ENCODE measurements at places on chromosomes 6 and 20. TPM values are rescaled to one million over a fixed set of nuclear protein-coding genes. Genes with fewer than 3 reads are reported as not detected.

DNA sequence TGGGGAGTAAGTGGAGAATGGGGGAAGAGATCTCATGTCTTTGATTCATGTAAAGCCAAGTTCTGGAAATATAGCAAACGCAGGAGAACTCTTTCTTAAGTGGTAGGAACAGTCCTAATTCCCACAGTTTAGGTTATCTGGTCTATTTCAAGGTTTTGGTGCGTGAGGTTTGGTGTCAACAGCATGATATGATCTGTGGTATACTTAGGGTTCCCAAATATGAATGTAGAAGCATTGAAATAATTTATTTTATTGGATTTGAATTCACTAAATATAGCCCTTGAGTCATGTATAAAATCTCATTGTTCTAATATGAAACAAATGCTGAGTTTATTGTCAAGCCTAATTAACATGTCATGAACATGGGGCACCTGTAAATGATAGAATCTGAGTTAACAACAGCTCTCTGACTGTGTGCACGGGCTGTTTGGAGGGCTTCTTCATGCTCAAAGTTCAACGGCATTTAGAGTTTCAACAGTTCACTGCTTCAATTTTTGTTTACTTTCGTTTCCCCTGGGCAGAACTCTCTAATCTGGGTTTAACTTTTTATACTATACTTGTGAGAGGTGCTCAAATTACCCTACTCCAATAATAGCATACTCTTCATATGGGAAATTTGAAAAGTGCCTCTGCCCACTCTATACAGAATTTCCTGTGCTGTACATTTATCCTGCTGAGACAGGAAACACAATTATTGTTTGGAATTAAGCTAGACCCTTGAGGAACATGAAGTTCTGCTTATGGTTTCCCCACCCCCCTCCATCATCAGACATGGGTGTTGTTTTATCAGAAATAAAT is 236.3 kb upstream of the ZNF217 start:
- no peaks in the 10 kb centered on the region for H3K27me3 ChIP-seq
- H3K27ac ChIP-seq = no peak overlapping the region
- no peaks in the 10 kb centered on the region for H3K36me3 ChIP-seq
- no peak overlapping the region for H3K4me3 ChIP-seq
- peaks cover 24% of the 10 kb centered on the region for H3K4me1 ChIP-seq
- no peak for DNase-seq

DNA sequence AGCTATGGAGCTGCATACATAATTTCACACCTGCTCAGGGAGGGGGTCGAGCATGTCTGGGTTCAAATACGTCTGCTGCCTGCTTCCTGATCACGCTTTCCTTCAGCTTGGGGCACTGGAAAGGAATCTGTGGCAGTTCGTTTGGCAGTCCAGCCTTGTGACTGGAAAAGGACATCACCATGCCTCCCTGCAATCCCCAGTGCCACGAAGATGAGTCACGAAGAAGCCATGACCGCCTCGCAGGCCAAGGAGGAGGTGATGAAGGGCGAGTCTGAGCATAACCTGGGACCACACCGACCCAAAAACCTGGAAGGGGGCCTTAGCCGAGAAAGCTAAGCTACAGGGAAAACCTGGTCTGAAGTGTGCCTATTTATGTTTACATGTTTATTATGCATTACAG is 13.1 kb downstream of the JAG1 start:
- peaks cover 11% of the 10 kb centered on the region for H3K36me3 ChIP-seq
- no peaks in the 10 kb centered on the region for H3K27me3 ChIP-seq
- H3K4me1 ChIP-seq = peaks cover 56% of the 10 kb centered on the region
- DNase-seq = no peak

The GMPR gene
- total RNA-seq = not detected

DNA sequence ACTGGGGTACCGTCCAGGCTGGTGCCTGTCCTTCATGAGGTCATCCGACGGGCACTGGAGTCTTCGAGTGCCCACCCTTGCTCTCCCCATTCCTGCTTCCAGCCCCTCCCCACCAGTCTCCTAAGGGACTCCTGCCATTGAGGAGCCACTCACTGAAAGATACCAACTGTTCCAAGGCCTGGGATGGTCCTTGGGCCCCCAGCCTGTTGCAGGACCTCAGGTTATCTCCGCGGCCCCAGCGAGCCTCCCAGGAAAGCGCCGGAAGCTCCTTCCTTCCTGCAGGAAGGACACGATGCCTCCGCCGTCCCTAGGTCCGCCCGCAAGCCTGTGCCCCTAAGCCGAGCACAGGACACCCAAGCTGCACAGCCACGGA is 1.2 kb downstream of the NKAIN4 start:
- no peaks in the 10 kb centered on the region for H3K36me3 ChIP-seq
- DNase-seq = no peak
- peaks cover 26% of the 10 kb centered on the region for H3K27me3 ChIP-seq
- no peak overlapping the region for H3K27ac ChIP-seq
- H3K4me1 ChIP-seq = peaks cover 32% of the 10 kb centered on the region
- peak overlapping the region; percentile 76 for H3K4me3 ChIP-seq

The AIF1 gene
- not detected for total RNA-seq

DNA sequence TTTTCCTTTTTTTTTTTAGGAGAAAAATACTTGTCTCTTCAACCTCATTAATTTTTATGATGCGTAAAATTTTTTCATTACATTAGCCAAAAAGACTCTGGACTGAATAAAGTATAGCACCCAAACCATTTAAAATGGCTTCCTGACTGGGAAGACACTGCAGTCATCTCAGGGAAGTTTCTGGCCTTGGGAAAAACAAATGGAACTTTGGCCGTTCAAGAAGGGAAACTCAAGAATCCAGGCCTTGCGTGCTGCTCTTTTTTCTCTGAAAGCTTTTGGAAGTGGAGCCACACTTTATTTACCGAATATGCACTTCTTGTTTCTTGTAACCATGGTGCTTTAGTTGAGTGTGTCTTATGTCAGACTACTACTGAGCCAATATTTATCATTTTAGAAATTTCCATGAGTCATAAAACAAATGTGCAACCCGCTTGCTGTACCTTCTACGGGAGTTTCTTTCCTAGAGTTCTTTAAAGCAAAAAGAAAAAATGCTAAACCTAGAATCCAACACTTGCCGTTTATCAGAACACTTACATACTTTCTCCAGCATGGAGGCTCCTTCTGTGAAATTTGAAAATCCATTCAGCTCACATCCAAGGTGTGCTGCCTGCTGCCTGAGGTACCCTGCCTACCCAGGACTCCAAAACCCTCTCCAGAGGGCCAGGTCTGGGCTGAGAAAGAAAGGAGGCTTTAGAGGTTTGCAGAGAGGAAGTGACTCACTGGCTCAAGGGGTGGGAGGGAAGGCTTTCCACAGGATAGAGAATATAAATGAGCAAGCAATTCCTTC is 11.5 kb upstream of the DSTN start:
- no peaks in the 10 kb centered on the region for H3K27me3 ChIP-seq
- no peaks in the 10 kb centered on the region for H3K36me3 ChIP-seq
- no peak overlapping the region for H3K4me3 ChIP-seq
- H3K4me1 ChIP-seq = peaks cover 5% of the 10 kb centered on the region

GRCh38 chr6:120903836-120904235 is 430.4 kb downstream of the TBC1D32 start:
- no peaks in the 10 kb centered on the region for H3K27me3 ChIP-seq
- H3K4me3 ChIP-seq = no peak overlapping the region
- H3K4me1 ChIP-seq = peaks cover 7% of the 10 kb centered on the region
- H3K36me3 ChIP-seq = no peaks in the 10 kb centered on the region

DNA sequence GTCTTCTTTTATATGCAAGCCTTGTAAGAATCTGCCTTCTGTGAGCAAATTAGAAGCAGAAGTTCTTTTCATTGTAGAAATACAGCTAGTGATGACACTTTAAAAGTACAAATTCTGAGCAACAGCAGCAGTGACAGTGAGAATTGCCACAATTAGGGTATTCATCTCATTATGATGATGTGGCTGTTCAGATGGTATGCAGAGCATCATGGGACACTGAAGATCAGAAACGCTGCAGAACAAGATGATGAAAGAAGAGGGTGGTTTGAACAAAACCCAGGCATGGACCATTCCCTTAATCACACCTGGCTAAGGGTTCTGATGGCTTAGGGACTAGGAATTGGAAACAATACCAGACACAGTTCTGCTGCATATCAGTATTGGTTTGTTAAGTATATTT is 312.7 kb upstream of the TBX18 start:
- H3K4me1 ChIP-seq = peaks cover 12% of the 10 kb centered on the region
- no peaks in the 10 kb centered on the region for H3K27me3 ChIP-seq
- no peak overlapping the region for H3K27ac ChIP-seq

The MYH7B gene
- total RNA-seq = 0.03 TPM

DNA sequence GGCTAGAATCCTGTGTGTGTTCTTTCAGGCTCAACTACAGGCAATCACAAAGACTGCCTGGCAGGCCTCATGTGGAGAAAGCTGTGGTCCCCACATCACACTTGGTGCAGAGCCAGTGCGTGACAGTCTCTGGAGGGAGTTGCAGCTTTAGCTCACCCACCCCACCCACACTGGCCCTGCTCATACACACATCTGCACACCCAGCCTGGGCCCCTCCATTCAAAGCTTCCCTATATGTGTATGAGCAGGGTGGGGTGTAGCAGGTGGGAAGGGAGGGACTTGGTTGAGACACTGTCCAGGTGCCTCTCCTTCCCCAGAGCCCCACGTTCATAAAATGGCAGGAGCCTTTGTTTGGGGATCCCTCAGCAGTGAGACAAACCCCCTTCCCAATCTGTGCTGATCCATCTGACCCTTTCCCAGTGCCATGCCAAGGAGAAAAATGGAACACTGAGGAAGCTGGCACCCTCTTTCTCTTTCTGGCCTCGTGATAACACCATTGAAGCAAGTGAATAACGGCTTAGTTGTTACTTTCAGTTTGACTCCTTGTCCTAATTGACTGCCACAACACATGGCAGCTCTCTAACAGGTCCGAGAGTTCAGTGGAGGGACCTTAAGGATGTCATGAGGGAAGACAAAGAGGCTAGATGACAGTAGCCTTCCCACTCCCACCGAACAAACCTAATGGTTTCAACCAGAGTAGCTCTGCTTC is 53.8 kb upstream of the NRSN1 start:
- H3K4me1 ChIP-seq = no peaks in the 10 kb centered on the region
- H3K27ac ChIP-seq = no peak overlapping the region
- DNase-seq = no peak
- H3K4me3 ChIP-seq = no peak overlapping the region

- H3K4me3 ChIP-seq = peak within 1 kb of the TSS; percentile 73
- H3K27me3 ChIP-seq = peaks cover 35% of the 10 kb centered on the region
- DNase-seq = peak; percentile 94
- H3K4me1 ChIP-seq = peaks cover 25% of the 10 kb centered on the region
- H3K27ac ChIP-seq = no peak within 1 kb of the TSS
Measured at GRCh38 chr6:81752084-81752920, at the start of gene TENT5A. TSS of gene TENT5A (minus strand) at chr6:81752681. CDS start at chr6:81752141, 540 bp downstream.

The KDM1B gene
- total RNA-seq = 11.6 TPM

GRCh38 chr20:13389115-13389514 is 168.0 kb downstream of the ISM1 start:
- H3K4me1 ChIP-seq = no peaks in the 10 kb centered on the region
- H3K4me3 ChIP-seq = no peak overlapping the region
- no peaks in the 10 kb centered on the region for H3K36me3 ChIP-seq
- DNase-seq = no peak

- no peaks in the 10 kb centered on the region for H3K36me3 ChIP-seq
- peaks cover 15% of the 10 kb centered on the region for H3K4me1 ChIP-seq
- no peak for DNase-seq
Measured at GRCh38 chr20:48782053-48782452, 45.7 kb downstream of the PREX1 start.

The SLC13A3 gene
- total RNA-seq = 4.5 TPM

DNA sequence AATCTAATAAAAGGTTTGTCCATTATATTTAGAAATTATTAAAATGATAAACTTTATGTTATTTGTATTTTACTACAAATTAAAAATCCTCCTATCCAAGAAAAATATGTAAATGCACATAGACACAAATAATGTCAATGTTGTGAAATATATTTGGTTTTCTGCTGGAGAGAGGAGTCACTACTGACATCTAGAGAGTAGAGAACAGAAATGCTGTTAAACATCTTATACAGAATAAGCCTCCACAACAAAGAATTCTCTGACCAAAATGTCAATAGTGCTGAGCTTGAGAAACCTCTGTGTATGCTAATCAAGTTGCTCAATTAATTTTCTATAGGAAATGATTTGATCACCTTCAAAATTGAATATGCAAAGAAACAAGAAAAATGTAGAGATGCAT is 12.4 kb downstream of the HTR1B start:
- H3K4me1 ChIP-seq = no peaks in the 10 kb centered on the region
- H3K27me3 ChIP-seq = no peaks in the 10 kb centered on the region
- no peak for DNase-seq
- no peak overlapping the region for H3K27ac ChIP-seq
- H3K36me3 ChIP-seq = no peaks in the 10 kb centered on the region

- H3K4me1 ChIP-seq = no peaks in the 10 kb centered on the region
- no peak overlapping the region for H3K27ac ChIP-seq
- no peaks in the 10 kb centered on the region for H3K27me3 ChIP-seq
- H3K4me3 ChIP-seq = no peak overlapping the region
Measured at GRCh38 chr6:81384921-81385320, 367.6 kb downstream of the TENT5A start.

The BTNL2 gene
- not detected for total RNA-seq

GRCh38 chr6:74902089-74902488 is 303.8 kb downstream of the COL12A1 start:
- no peaks in the 10 kb centered on the region for H3K4me1 ChIP-seq
- H3K4me3 ChIP-seq = no peak overlapping the region
- H3K27me3 ChIP-seq = no peaks in the 10 kb centered on the region
- no peak for DNase-seq
- H3K36me3 ChIP-seq = no peaks in the 10 kb centered on the region

- H3K4me1 ChIP-seq = no peaks in the 10 kb centered on the region
- H3K27me3 ChIP-seq = no peaks in the 10 kb centered on the region
- DNase-seq = no peak
- H3K4me3 ChIP-seq = no peak overlapping the region
- H3K27ac ChIP-seq = no peak overlapping the region
Measured at GRCh38 chr6:138618168-138618567, 118.9 kb upstream of the NHSL1 start.

DNA sequence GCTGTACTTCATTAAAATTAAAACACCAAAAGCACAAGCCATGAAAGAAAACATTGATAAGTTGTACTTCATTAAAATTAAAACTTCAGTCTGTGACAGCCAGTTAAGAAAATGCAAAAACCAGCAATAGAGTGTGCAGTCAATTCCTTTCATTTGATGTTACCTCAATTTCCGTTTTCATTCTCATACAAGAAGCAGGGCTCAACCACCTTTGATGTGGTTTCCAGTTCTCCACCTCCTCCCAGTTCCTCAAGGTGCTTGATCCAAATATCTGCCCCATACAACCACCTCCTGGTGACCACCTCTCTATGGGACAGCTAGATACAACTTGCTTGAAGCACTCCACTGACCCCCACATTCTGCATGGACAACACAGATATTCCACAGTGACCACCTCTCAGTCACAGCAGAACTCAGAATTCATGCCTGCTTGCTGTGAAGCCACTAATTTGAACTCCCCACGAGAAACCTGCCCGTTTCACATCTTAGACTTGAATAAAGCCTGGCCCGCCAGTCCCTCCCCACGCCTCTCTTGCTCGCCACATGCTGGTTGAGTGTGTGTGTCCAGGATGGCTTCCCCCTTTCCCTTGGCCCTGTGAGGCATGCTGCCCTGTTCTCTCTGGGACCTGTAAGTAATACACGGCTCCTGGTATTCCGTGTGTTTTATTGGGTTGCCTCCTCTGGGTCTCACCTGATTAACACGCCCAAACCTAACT is 66.1 kb downstream of the FAM50B start:
- H3K27me3 ChIP-seq = no peaks in the 10 kb centered on the region
- no peaks in the 10 kb centered on the region for H3K36me3 ChIP-seq
- H3K4me1 ChIP-seq = peaks cover 5% of the 10 kb centered on the region
- H3K4me3 ChIP-seq = no peak overlapping the region
